ENCODE measurements at places on chromosomes 11 and 22.

GRCh38 chr22:42970029-42970428 is 44.9 kb downstream of the PACSIN2 start:
- DNase-seq = no peak

GRCh38 chr11:112343368-112344039 is 82.8 kb upstream of the PLET1 start:
- no peak for DNase-seq

DNA sequence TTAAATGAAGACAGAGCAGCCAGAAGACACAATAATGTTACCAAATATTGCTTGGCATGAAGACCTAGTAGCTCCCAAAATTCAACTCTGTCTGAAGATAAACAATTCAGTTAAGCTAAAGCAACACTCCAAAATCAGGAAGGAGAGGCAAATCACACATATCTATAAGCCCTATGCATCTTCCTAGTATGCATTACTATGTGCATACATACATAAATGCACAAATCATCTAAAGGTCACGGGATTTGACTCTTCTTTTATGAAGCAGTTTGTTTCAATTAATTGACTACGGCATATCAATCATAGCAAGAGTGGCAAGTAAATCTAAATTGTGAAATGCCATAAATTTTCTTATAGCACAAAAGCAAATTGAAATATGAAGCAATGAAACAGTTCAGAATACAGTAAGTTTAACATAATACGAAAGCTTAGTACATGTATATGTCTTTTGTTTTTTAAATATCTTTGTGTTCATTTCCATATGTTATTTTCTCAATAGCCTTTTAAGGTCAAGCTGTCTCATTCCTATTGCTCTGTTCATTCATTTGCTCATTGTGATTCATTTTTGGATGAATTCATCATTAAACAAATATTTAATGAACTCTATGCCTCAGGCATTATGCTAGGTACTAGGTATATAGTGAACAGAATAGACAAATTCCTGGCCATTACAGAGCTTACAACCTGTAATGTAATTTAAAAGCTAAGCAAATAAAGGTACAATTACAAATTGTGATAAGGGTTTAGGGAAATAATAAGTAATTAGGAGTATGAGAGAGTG is 540.5 kb downstream of the DLG2 start:
- DNase-seq = no peak

GRCh38 chr11:65486570-65487466 is 12.0 kb upstream of the MALAT1 start:
- DNase-seq = no peak

DNA sequence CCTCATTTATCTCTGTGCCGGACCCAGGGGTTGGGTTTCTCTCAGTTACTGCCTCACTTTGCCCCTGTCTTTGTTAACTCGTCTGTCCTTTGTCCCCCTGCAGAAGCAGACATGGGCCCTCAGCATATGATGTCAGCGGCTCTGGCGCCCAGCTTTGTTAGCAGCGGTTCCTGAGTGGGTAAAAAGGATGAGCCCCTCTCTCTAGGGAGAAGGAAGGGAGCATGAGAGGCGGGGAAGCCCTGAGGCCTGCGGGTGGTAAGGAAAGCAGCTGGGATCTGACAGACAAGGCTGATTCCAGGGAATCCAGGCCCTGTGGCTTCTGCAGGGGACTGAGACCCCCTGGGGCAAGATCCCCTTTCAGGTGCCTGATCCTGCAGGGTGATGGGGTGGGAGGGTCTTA is 51.7 kb downstream of the MCM5 start:
- no peak for DNase-seq

GRCh38 chr11:72326151-72326848 is 82.3 kb upstream of the PHOX2A start:
- no peak for DNase-seq

GRCh38 chr11:85029964-85030363 is 597.2 kb downstream of the DLG2 start:
- no peak for DNase-seq

DNA sequence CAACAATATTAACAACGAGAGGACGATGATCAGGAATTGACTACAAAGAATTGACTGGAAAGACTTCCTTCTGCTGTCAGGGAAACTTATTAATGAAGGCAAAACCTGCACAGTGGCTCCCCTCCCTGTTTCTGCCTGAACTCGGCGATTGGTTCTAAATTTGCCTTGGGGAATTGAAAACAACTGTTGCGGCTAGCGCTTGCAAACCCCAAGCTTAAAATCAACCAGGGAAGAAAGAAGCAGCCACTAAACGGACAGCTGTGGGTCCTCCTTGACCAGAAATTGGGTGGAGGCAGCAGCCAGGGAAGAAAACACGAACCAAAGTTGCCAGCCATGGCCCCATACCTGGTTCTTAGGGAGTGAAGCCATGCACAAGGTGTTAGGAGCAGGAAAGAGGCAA is 383.5 kb upstream of the CADM1 start:
- DNase-seq = no peak

GRCh38 chr11:59078435-59078834 is 7.7 kb upstream of the GLYATL1B start:
- DNase-seq = no peak

- DNase-seq = no peak
Observed at GRCh38 chr11:9639099-9639498, 24.8 kb upstream of the SWAP70 start.

DNA sequence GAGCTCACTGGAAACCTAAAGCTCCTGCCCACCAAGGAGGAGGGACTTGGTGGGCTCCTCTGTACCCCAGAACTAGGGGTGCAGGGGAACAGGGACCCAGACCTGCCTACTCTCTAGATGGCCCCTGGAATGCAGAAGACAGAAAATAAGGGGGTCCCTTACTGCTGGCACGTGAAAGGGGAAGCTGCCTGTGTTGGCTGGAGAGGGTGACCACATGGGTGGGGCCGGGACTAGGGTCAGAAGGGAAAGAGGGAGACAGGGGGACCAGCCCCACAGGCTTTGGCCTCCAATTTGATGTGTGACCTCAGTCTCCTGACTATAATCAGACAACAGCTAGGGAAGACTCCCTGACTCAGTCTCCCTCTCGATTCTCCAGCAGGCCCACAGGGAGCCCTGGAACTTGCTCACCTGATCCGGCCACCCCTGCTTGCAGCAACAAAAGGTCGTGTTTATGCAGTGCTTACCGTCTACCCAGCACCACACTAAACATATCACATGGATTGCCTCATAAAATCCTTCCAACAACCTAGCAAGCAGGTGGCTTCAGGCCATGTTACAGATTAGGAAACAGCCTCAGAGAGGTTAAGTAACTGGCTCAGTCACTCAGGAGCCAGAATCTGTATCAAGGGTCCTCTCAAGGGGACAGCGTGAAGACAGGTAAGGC is 10.2 kb downstream of the ARAP1 start:
- no peak for DNase-seq

- DNase-seq = no peak
Observed at GRCh38 chr11:71108013-71108865, 144.1 kb downstream of the SHANK2 start.

DNA sequence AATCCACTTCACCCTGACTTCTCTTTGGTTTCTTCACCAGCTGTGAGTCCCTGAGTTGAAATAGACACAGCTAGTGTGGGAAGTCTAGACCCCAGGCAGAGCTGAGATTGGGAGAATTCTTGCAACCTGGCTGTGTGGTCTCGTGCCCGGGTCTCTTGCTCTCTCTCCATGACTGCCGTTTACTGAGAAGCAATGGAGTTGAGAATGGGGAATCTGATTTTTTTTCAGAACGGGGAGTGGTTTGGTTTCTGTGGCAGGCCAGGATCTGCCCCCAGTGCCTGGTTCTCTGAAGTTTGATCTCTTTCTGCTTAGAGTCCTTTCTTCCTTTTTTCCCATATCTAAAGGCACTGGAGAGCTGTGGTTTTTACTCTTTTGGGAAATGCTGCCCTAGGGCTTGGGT is 1.5 kb downstream of the SIDT2 start:
- no peak for DNase-seq

DNA sequence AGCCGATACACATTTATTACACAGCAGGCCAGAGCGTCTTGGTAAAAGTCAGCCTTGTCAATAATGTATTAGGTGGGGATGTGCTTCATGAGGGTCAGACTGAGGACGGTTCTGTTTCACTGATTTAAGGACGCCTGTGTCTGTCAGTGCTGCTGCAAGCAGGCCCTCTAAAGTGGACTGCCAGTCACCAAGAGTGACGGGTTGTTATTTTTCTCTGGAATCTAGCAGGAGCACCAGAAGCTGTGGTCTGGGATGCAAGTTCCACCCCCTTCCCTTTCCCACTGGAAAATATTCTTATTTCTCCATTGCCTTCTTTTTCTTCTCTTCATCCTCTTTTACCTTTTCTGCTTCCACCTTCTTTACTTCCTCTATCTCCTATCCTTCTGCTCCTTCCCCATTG is 191.2 kb upstream of the NCAM1 start:
- no peak for DNase-seq

- no peak for DNase-seq
Observed at GRCh38 chr22:29917052-29917902, 34.3 kb downstream of the MTMR3 start.

DNA sequence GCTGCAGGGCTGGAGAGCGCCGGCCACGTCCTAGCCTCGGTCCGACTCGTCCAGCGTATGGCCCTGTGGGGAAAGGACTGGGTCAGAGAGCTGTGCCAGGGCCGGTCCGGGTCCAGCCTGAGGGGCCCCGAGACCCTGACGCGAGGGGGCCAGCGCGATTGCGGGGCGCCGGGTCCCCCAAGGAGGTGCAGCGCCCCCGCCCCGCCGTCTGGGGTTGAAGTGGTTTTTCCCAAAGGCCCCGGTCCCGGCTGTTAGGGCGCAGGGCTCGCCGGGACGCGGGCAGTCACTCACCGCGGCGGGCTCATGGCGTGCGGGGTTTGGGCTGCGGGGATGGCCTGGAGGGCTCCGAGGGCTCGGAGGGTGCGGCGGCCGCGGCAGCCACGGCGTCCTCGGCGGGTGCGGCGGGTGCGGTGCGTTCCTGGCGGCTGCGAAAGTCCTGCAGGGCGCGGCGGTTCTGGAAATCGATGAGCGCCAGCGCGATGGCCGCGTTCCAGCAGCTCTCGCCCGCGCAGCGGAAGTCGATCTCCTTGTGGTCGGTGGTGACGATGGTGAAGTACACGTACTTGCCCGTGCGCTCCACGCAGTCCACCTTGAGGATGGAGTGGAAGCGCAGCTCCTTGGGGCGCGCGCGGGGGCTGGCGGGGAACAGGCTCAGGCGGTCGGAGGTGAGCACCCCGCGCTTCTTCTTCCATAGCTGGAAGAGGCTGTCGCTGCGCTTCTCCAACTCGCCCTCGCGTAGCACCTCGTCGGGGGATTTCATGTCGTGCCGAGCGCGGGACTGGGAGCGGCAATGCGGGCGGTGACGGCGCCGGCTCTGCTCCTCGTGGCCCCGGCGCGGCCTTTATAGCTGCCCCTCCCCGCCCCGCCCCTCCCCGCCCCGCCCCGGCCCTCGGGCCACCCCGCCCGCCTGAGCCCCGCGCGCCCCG is at the start of gene PHLDA2:
TSS of gene PHLDA2 (minus strand) at position 816 of the 926 bp plus-strand sequence. CDS start at position 760, 56 bp downstream.
- no peak for DNase-seq

GRCh38 chr22:45802054-45802453 is 130.4 kb downstream of the ATXN10 start:
- DNase-seq = no peak

DNA sequence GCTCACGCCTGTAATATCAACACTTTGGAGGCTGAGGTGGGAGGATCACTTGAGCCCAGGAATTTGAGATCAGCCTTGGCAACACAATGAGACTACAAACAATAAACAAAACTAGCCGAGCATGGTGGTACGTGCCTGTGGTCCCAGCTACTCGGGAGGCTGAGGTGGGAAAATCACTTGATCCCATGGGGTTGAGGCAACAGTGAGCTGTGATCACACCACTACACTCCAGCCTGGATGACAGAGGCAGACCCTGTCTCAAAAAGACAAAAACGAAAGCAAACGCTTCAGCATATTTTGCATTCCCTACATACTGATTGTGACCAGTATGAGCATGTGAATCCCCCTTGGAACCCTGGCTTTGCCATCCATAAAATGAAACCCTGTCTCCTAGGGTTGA is 33.9 kb upstream of the MN1 start:
- no peak for DNase-seq

- DNase-seq = no peak
Observed at GRCh38 chr22:37256075-37256726, 12.1 kb upstream of the RAC2 start.

DNA sequence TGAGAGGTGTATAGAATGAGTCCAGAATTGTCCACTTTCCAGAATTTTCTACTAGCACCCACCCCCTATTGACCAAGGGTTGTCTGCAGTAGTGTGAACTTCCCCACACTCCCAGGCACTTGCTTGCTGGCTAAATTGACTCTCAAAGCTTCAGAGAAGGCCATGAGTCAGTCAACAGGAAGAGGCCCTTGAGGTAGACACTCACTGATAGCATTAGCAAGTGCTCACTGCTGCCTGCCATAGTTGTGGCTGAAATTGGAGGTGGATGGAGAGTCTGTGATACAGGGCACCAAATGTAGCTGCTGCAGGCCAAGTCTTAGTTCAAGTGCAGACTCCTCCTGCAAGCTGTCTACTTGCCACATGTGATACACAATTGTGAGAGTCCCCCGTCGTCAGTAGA is 156.8 kb downstream of the SPON1 start:
- no peak for DNase-seq

- no peak for DNase-seq
Observed at GRCh38 chr11:92296138-92296515, 71.5 kb downstream of the FAT3 start.

- no peak for DNase-seq
Observed at GRCh38 chr11:67050139-67050538, 6.5 kb upstream of the RHOD start.

DNA sequence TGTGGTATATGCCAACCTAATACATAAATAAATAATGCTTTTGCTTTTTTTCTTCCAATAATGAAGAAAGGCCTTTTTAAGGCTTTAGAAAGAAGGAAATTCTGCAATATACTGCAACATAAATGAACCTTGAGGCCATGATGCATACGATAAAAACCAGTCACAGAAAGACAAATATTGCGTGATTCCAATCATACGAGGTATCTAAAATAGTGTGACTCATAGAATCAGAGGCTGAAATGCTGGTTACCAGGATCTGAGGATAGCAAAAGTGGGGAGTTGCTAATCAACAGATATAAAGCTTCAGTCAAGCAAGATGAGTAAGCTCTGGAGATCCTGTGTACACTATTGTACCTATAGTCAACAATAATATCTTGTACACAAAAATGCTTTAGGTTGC is 24.2 kb downstream of the MS4A6A start:
- no peak for DNase-seq

GRCh38 chr11:71316701-71317100 is 64.3 kb upstream of the SHANK2 start:
- no peak for DNase-seq

GRCh38 chr11:31960126-31960525 is 130.7 kb upstream of the RCN1 start:
- no peak for DNase-seq

GRCh38 chr11:76677458-76677765 is 6.9 kb upstream of the LRRC32 start:
- DNase-seq = no peak

DNA sequence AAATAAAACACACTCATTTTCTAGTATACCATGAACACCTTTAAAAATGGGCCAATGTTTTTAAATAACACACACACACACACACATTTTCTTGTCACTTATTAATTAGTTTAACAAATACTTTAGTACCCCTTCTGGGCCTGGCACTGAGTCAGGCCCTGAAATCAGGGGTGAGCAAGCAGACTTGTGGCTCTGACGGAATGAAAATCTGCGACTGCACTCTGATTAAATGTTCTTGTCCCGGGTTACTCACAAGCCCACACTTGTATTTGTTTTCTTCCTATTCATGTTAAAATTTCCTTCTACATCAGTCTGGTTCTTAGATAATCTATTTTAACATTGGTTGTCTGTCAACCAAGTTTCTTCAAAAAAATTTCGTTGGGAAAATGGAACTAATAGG is 43.0 kb upstream of the PDGFD start:
- DNase-seq = no peak

- no peak for DNase-seq
Observed at GRCh38 chr11:24386546-24387397, 110.1 kb upstream of the LUZP2 start.

Measured in left hindlimb (tissue), 1 donor.